ENCODE measurements at places on chromosomes 7 and 10.

DNA sequence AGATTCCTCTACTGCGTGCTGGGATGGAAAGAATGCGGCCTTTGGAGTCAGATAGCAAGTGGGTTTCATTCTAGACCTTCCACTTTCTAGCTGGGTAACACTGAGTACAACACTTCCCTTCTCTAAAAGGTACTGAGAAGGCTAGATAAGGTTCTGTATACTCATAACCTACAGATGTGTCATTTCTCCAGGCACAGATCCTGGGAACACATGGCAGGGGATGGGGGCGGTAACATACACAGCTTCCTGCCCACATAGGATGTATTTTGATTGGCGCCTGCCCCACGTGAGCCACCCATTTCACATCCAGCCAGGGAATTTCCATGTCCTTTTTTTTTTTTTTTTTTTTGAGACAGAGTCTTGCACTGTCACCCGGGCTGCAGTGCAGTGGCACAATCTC, 31.8 kb downstream of the KLRG2 start:
- DNase-seq: no peak

- DNase-seq: no peak
Observed at GRCh38 chr10:123913688-123914268, 22.2 kb upstream of the CPXM2 start.

GRCh38 chr10:26368463-26368862, 69.7 kb upstream of the APBB1IP start:
- DNase-seq: no peak

DNA sequence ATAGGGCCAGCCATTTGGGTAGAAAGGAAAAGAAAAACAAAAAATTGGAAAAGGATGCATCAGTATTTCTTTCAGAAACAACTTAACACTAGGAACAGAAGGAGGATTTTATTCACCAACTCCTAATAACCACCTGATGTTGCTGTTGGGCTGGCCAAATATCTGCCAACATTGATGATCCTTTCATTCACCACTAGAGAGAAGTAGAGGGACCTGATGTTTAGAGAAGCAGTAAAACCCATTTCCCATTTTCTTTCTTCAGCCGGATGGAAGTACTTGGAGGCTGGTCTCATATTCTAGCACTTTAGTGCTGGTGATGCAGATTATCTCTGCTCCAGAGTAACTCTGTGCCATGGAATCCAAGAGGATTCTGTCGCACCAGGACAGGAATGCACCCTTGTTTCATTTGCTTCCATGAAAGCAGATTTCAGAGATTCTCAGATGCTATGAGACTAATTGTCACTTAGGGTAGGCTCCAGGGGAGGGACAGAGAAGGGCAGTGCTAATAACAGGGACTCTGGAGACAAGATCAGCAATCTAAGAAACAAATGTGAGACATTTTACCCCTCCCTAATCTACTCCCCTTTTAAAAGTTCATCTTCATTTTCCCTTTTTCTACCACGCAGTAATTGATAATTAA, 3.1 kb downstream of the KLLN start:
- no peak for DNase-seq

GRCh38 chr7:25031432-25031831, 51.5 kb upstream of the OSBPL3 start:
- no peak for DNase-seq

DNA sequence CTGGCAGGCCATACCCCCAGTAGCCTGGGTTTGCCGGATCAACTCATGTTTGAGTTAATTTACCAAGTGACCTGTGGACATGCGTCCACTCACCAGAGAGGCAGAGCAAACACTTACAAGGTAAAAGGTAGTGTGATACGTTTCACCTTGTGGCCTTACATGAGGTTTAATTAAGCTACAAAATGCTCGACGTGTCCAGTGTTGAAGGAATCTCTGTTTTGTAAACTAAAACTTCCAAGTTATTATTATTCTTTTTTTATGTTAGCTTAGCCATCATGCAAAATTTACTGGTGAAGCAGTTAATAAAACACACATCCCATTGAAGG, 42.9 kb downstream of the RGS10 start:
- DNase-seq: no peak

DNA sequence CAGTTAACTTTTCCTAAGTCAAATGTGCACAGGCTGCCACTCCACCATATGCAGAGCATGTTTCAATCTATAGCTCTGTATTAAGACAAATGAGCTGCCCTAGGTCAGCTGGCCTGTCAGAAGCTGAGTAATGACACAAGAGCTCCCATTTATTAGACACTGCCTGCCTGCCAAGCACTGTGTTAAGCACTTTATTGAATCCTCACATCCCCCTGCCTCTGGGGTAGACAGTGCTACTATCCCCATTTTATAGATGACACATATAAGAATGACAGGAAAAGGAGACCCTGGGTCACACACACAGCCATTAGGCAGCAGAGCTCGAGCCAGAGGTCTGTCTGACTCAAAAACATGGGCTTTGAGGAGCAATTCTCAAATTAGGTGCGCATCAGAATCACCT, 179.8 kb upstream of the PDE1C start:
- no peak for DNase-seq

GRCh38 chr10:132401401-132402118, 4.6 kb downstream of the PWWP2B start:
- no peak for DNase-seq

DNA sequence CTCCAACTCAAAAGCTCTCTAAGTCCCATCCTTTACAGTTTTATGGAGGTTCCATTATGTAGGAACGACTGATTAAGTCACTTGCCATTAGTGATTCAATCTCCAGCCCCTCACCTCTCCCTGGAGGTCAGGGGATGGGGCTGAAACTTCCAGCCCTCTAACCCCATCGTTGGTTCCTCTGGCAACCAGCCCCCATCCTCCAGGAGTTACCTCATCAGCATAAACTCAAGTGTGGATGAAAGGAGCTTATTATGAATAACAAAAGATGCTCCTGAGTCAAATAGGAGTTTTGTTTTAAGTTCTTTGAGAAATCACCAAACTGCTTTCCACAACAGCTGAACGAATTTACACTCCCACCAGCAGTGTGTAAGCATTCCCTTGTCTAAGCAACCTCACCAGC, 494.3 kb upstream of the AUTS2 start:
- DNase-seq: no peak

DNA sequence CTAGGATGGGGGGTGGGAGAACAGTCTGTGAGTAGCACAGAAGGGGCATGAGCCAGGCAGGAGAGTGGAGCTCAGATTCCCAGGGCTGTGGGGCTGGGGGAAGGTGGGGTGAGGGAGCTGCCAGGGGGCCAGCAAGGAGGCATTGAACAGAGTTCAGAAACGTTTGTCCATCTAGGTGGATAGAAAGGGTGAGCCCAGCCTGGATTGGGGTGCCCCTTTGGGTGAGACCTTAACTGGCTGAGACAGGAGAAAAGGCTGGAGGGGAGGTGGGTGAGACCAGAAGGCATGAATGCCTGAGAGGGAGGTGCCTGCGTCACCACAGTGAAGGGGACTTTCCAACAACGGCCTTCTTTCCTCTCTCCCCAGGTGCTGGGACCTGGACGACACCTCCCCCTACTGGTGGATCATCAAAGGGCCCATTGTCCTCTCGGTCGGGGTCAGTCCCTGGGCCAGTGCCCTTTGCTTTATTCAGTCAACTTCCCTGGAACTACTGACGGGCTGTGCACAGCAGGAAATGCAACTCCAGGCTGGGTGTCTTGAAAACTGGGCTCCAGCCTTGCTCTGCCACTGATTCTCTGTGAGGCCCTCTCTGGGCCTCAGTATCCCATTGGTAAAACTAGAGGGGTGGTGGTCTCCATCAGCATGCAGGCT, 11.0 kb downstream of the GHRHR start:
- DNase-seq: no peak

DNA sequence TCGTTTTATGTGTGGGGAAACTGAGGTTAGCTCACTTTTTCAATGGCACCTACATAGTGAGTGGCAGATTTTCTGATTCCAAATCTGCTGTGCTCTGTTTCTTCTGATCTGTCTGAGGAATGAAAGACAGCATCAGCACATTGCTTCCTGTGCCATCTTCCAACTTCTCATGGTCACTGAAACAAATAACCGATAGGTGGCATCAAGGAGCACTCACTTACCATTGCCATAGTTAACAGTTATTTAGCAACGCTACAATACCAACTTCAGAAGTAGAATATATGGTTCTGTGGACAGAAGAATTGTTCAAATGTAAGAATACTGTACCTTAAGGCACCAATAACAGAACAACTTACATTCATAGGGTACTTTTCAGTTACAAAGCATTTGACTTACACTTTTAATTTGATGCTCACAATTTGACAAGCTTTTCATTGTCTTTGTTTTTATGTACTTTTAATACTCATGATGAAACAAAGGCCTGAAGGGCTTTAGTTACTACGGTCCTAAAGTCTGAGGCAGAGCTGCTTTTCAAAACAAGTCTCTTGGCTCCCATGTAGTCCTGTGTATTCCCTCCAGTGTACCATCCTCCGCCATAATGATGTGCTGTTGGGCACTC, 228.9 kb upstream of the TCF7L2 start:
- no peak for DNase-seq

- DNase-seq: no peak
Observed at GRCh38 chr7:99359465-99360154, 14.9 kb upstream of the ARPC1B start.

GRCh38 chr7:122727354-122727753, 24.6 kb upstream of the RNF148 start:
- DNase-seq: no peak

DNA sequence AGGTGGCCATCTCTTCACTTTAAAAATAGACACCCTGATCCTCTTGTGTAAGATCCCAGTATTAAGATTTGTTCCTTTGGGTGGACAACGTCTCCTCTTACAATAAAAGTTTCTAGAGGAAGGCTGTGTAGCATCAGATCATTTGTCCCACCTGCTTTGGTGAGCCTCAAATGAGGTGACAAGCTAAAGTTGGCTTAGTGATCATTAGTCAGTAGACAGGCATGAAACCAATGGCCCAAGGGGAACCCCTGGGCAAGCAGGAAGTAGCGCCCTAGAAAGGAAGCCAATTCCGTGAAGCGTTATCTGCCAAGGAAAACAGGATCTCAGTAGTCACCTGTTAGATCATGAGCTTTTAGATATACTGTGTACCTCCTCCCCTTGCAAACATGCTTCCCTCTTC, 66.8 kb downstream of the PCGF5 start:
- DNase-seq: no peak

GRCh38 chr10:100779329-100779728, 33.9 kb downstream of the PAX2 start:
- DNase-seq: no peak

- DNase-seq: no peak
Observed at GRCh38 chr10:101570428-101571270, 17.4 kb downstream of the POLL start.

- DNase-seq: no peak
Observed at GRCh38 chr7:71326595-71326994, 194.7 kb downstream of the GALNT17 start.

DNA sequence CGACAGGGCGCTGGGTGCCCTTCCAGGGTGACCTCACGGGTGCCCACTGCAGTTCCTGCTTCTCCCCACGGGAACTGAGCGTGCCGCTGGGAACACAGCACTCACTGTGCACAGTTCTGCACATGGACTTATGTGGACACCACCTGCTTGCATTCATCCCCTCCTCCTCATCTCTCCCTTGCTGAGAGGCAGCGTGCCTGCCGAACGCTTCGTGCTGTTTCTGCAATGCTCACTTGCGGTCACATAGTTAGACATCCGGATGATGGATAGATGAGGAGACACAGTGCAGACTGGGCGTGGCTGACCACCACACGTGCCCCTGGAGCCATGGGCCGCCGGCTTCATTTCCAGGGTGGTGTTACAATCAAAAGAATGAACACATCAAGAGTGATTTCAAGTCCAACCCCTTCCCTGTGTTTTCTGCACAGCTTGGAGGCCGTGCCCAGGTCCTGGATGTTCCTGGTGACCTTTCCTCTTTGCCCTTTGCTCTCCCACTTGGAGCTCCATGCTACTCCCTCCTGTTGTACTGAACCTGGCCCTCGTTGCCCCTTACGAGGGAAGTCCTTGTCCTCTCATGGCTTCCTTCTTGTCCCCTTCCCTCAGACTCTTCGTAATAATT, 119.4 kb downstream of the VIPR2 start:
- no peak for DNase-seq

DNA sequence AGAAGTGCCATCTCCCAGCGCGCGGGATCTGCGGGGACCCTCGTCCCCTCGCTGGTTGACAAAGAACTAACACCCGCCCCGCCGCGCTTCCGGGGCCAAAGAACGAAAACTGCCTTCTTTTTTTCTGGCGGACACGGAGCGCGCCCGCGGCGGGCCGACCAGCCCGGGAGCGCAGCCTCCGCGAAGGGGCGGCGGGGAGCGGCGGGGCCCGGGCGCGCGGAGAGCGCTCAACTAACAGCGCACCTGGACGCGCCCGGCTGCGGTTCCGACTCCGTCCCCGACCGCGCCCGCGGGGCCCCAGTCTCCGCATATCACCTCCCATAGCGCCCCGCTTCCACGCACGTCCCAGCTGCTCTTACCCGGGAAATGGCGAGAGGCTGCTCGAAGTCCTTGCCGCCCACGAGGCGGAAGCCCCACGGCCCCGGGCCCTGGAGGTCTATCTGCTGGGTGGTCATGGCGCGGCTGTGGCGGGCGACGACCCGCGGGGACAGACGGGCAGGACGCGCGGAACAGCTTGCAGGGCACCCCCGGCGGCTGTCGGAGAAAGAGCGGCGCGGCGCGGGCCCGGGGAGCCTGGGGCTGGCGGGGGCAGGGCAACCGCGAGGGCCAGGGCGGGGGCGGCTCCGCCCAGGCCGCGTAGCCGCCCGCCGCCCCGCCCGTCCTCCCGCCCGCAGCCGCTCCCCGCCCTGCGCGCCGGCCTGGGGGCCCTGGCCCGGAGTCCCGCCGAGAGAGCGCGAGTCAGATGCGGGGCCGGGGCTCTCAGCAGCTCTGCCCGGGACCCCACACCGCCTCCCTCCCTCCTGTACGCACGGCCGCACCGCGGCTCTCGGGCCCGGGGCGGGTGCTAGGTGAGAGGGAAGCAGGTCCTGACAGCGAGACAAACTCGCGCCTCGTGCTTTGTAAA, at the start of gene PDLIM1:
TSS of gene PDLIM1 (minus strand) at position 543 of the 904 bp plus-strand sequence. CDS start at position 455, 88 bp downstream.
- DNase-seq: no peak

- no peak for DNase-seq
Observed at GRCh38 chr7:17441557-17441956, 143.1 kb downstream of the AHR start.

GRCh38 chr7:36633377-36633776, 90.9 kb downstream of the AOAH start:
- DNase-seq: no peak

- no peak for DNase-seq
Observed at GRCh38 chr7:25347360-25348066, 119.2 kb upstream of the NPVF start.

- no peak for DNase-seq
Observed at GRCh38 chr7:80781146-80781545, 137.7 kb downstream of the SEMA3C start.

GRCh38 chr7:48041653-48041970, 6.3 kb downstream of the C7orf57 start:
- no peak for DNase-seq

GRCh38 chr10:103054621-103055020, 136.5 kb downstream of the CNNM2 start:
- no peak for DNase-seq

DNA sequence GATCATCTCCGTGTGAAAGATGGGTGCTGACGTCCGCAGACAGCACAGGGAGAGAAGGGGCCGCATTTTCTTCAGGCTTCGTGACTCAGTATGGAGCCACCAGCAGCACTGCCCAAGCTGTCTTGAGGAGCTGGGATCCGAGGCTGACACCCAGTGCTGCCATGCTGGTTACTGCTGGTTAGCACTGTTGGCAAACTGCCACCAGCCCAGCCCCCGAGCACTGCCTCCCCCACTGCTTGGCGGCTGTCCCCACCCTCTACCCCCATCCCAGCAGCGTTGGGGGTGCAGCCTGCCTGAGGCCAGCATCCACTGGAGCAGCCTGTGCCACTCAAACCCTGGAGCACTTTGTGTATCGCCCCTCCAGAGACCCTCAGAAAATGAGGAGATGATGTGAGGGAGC, 35.8 kb upstream of the EN2 start:
- DNase-seq: no peak

All from stimulated activated CD8-positive, alpha-beta memory T cell treated with anti-CD3 and anti-CD28 coated beads, Interleukin-15, amount 100 ng/mL, for 1 hour (primary cell).